ENCODE measurements at places on chromosomes 6 and 20.

DNA sequence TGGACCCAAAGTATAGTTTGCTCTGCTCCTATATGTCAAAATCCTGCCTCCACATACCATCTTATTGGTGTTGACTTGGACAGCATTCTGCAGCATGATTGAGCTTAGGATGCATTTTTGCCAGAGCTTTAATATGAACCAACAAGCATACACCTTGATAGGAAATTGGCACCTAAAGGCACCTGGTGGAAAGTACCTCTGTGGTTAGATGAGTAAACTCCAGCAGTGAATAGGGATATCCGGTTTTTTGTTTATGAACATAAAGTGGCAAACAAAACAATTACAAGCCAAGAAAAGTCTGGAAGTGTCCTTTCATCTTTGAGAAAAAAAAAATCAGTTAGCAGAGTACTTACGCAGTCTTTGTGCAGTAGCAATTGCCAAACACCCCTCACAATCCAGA is 6.2 kb upstream of the CYP24A1 start:
- no peak for DNase-seq

- peak; percentile 67 for DNase-seq
Observed at GRCh38 chr6:7238900-7239589, 74.0 kb downstream of the SSR1 start.

DNA sequence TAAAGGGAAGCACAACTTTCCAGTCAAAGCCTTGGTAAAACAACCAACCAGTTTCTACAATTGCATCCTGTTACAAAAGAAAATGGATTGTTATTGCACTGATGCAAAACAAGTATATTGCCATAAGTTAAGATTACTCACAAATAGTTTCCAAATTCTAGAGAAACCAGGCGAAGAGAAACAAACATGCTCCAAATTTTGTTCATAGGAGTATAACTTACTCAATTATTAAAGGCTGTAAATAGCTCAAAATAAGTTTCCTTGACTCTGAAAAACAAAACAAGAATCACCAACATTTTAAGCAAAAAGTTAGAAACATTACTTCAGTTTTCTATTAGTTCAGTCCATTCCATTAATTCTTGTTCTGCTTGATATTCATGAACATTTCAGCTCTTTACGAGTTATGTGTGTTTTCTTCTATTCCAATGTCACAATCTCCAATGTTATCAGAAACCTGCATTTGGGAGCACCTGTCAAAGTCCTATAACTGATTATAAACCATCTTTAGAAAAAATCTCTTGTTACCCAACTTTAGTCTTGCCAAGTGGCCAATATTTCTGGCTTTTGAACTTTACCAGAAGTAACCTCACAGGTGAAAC is 137.9 kb upstream of the THBS2 start:
- DNase-seq, result no peak

DNA sequence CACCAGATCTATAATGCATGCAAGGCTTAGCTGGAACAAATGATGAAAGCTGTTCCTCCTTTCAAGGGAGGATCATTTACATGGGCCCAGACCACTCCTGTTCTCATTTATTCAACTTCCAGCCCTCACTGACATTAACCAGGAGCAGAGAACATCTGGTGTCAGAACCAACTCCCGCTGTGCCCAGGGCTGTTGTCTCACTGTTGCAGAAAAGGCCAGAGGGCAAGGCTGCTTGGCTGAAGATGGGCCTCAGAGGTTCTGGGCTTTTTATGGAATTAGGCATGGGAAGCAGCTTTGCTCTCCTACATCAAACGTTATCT is 164.2 kb downstream of the GMPR start:
- no peak for DNase-seq

- no peak for DNase-seq
Observed at GRCh38 chr6:88491266-88491880, 325.2 kb upstream of the CNR1 start.

DNA sequence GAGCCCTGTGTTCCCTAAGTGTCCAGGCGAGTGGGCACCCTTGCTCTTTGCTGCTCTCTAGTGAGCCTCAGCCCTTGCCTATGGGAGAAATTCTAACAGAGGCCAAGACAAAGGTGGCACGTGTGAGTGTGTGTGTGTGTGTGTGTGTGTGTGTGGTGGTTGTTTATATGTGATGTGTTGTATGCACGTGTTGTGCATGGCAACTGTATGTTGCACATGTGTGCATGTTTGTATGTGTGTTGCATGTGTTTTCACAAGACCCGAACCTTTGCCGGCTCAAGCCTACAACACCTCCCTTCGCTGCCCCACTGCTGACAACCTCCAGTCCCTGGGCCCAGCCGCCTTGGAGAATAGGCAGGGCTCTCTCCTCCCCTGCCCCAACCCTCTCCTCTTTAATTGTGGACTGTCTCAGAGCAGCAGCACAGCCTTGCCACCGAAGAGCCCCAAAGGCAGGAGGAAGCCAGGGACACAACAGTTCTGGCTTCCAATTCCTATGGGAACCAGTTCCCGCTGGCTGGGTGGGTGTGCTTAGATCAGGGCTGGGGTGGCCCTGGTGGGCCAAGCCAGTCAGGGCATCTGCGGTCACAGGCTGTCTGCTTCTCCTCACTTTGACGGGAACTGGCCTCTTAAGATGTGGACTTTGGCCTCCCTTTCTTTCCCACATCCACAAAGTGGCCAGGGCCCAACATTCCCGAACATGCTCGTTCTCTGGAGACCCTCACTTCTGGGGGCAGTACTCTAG is 2.7 kb downstream of the KCNK16 start:
- no peak for DNase-seq

Measured in fibroblast of lung (primary cell).